ENCODE measurements at places on chromosomes 16 and 17.

DNA sequence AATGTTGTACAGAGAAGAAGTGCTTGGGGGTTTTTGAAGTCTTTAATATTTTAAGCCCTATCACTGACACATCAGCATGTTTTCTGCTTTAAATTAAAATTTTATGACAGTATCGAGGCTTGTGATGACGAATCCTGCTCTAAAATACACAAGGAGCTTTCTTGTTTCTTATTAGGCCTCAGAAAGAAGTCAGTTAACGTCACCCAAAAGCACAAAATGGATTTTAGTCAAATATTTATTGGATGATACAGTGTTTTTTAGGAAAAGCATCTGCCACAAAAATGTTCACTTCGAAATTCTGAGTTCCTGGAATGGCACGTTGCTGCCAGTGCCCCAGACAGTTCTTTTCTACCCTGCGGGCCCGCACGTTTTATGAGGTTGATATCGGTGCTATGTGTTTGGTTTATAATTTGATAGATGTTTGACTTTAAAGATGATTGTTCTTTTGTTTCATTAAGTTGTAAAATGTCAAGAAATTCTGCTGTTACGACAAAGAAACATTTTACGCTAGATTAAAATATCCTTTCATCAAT is 57.8 kb downstream of the HLF start:
- DNase-seq = no peak

DNA sequence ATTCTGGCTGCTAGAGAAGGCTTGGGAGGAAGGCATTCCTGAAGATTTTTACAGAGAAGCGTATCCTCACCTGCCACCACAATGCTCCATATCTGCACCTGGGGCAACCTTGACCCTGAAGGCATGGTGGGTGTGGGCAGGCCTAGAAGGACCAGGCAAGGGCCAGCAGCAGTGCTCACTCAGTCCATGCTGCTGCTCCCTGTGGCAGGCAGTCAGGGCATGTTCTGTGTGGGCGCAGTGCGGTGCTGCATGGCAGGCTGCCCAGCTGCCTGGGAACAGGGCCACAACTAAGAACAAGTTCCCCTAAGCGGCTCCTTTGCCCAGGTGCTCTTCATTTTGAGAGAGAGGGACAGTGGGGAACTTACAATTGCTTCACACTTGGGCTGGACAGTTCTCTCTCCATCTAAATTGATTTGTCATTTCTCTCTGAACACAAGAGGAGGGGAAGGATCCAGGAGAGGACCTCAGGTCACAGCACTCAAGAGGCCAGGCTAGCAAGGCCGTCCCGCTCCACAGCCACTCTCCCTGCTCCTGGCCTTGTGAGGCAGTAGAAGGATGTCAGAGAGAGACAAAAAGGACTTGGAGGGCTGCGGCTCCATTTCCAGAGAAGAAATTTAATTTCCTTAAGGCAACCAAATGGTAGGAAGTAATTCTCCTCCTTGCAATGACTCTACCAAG is 158.8 kb downstream of the AATF start:
- DNase-seq = peak; percentile 42

DNA sequence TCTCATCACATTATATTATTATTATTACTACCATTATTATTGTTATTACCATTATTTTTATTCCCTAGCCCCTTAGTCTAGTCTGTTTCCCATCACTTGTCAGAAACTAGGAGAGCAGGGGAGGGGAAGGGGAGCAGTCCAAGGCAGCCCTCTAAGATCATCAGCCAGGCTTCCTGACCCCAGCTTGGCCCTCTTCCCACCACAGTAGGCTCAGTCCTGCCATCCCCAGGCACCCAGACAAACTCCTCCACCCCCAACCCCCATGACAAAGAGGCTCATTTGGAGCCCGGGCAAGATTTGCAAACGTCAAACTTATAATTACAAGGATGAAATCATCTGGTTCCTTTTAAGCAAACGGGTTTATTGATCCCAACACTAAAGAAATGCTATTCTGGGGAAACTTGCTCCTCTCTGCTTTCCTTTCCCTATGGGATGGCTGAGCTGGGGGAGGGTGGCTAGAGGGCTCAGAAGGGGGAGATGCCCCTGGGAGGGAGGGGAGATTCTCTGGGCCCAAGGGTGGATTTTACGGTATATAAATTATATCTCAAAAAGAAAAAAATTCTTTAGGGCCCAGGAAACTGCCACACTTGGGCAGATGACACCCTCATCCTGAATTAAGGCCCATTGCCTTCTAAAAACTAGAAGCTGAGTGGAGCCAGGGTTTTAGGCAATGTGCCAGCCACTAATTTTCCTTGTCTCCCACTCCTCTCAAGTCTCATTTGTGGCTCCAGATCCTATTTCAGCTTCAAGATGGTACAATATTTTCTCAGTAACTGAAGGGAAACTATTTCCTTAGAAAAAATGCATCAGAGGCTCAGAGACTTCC is 4.4 kb upstream of the CBFB start:
- DNase-seq = no peak

- DNase-seq = no peak
Measured at GRCh38 chr16:7055443-7055842, 277.2 kb upstream of the RBFOX1 start.

DNA sequence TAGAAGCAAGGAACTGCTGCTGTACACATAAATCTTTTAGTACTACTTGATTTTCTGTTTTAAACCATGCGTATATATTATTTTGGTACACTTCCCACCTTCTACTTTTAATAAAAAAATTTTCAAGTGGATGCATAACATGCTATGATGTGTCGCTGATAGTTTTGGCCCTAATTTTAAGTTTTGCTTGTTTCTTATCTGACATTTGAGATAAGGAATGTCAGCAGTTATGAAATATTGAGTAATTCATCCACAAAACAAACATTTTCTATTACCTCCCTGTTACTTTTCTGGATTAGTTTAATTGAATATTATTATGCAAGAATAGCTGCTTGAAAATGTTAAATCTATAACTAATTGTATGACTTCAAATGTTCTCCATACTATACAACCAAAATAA is 35.8 kb downstream of the N4BP1 start:
- DNase-seq = no peak

DNA sequence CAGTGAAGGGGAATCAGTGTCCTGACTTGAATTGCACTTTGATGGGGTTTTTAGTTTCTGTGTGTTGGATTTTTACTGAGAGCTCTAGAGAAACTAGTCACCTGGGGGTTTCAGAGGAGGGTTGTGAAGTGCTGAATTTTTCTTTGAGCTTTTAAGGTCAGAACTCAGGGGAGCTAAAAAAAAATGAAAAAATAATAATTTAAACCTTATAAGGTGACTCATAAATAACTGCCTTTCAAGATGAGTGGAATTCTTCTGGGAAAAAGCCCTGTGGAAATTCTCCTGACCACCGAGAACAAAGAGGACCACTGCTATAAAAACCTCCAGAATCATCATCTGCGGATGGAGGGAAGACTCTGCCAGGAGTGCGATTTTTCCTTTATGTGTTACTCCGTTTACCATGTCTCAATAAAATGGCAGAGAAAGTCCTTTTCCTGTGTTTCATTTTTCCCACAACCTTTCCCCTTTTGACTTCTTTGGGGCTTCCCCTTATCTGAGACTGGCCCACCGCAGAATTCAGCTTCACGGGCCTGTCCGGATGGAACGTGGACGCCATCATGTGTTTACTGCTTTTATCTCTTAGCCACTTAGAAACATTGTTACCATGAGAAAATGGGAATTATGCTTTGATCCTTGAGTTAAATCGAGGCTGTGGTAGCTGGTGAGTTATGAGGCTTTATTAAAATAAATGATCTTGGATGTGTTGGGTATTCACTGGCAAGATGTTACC is 39.7 kb downstream of the RPTOR start:
- DNase-seq = no peak

DNA sequence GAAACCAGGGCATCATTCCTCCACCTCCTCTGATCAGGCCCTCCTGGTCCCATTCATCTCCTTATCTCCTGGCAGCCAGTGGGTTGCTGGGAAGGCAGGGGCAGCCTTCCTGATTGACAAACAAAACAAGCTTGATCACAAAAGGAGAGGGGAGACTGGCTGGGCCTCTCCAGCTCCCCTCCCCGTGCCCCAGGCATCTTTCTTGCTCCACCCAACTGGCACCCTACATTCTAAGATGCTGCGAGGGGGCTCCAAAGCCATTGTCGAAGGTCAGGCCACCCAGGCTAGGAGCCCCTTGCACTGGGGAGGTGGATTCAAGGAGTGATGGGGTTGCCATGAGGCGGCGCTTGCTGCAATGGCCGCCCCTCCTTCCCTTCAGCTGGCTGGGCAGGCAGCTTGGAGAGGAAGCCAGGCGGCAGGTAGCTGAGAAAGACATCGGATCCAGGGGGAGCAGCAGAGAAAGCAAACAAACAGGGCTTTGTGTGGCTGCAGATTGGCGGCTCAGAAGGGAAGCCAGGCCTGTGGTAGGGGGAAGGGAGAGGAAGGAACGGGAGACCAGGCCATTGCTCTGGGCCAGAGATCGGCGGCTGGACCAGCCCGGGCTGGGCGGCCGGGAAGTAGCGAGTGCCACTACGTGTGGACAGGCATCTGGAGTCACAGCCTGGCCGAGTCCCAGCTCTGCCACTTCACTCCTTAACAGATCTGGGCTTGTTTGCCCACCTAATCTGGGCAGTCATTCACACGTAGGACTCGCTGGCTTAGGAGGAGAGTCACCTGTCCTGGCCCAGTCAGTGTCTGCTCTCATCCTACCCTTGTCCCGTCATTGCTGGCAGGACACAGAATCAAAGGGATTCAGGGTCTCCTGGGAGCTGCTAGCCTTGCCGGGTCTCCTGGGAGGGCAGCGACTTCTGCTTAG is 12.3 kb downstream of the RAI1 start:
- DNase-seq = peak; percentile 49
